ENCODE measurements at places on chromosomes 2 and 18.

- DNase-seq = no peak
Observed at GRCh38 chr18:67467188-67467587, 49.3 kb downstream of the DSEL start.

GRCh38 chr2:43021791-43022509 lies 204.5 kb downstream of the ZFP36L2 start:
- DNase-seq = no peak

DNA sequence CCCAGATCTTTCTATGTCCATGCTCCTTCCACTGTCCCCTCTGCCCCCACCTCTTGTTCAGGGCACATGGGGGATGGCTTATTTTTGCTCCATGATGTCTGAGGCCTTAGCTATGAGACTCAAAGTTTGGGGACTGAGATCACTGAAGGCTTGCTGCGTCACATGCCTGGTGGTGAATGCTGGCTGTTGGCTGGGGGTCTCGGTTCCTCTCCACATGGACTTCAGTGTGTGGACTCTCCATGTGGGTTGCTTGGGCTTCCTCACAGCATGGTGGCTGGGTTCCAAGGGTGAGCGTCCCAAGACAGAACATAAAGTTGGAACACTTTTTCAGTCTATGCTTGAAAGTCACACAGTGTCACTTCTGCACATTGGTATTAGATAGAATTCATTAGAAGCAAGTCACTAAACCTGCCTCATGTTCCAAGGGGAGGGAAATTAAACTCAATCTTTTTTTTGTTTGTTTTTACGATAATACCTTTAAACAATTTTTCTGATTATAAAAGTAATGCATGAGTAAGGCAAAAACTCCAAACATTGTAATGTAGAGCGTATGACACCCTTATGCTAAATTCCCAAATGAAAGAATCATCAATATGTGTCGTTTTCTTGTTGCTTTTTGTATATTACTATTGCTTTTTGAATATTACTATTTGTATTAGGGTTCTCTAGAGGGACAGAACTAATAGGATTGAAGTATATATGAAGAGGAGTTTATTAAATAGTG lies 111.7 kb downstream of the MYCN start:
- no peak for DNase-seq

DNA sequence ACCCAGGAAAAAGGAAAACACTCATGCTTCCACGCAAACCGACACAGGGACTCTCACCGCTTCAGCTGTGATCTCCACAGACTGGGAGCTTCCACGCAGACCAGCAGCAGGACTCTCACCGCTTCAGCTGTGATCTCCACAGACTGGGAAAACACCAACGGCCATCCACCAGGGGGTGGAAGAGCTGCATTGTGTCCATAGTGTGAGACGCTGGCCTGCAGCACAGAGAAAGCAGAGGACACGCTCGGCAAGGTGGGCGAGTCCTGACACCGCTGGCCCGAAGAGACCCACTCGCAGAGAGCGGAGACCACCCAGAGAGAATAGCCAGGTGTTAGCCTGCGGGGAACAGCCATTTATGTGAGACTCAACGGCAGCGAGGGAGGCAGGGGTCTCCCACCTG lies 42.5 kb upstream of the NFATC1 start:
- DNase-seq = no peak

DNA sequence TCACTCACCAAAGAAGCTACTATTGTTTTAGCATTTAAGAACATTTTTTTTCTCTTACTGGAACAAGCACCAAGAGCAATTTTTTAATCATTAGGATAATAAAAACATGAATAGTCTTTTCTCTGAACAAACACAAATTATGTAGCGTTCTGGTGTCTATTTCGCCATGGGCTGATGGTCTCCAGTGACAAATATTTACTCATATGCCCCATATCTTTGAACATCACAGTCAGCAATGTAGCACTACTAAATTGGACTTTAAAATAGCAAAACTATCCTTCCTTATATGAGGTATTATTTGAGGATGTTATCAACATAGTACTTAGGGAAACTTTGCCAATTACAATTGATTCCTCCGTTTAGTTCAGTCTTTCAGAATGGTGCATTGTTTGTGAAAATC lies 1326.0 kb upstream of the ZEB2 start:
- DNase-seq = no peak

- no peak for DNase-seq
Observed at GRCh38 chr2:24613154-24613814, 122.2 kb downstream of the NCOA1 start.

- DNase-seq = no peak
Observed at GRCh38 chr2:58636872-58637271, 395.7 kb upstream of the FANCL start.

DNA sequence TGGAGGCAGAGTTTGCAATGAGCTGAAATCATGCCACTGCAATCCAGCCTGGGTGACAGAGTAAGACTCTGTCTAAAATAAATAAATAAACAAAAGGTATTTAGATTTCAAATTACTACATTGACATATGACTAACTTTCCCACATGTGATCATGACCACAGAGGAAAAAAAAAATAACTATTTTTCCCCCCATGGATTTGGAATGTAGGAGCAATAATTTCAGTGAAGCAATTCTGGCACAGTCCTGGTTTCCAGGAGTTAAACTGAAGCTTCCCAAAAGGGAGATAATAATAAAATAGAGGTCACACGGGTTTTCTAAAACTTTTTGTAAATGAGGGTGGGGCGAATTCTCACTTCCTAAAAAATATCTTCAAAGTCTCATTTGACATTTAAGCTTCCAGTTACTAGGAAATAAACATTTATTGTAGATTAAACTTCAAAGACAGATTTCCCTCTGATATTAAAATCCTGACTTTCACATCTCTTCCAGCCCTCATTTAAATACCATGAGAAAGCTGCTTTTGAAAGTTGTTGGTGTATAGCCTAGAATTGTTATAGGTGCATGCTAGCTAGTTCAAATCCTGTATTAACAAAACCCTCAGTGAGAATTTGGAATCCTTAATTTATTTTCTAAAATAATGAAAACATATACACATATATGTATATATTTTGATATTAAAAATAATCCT lies 20.7 kb downstream of the SLC19A3 start:
- no peak for DNase-seq

- no peak for DNase-seq
Observed at GRCh38 chr2:176135035-176135440, 5.5 kb downstream of the HOXD8 start.

- DNase-seq = no peak
Observed at GRCh38 chr2:41830600-41830999, 217.2 kb upstream of the PKDCC start.

- DNase-seq = no peak
Observed at GRCh38 chr2:207130958-207131521, 34.7 kb downstream of the KLF7 start.

DNA sequence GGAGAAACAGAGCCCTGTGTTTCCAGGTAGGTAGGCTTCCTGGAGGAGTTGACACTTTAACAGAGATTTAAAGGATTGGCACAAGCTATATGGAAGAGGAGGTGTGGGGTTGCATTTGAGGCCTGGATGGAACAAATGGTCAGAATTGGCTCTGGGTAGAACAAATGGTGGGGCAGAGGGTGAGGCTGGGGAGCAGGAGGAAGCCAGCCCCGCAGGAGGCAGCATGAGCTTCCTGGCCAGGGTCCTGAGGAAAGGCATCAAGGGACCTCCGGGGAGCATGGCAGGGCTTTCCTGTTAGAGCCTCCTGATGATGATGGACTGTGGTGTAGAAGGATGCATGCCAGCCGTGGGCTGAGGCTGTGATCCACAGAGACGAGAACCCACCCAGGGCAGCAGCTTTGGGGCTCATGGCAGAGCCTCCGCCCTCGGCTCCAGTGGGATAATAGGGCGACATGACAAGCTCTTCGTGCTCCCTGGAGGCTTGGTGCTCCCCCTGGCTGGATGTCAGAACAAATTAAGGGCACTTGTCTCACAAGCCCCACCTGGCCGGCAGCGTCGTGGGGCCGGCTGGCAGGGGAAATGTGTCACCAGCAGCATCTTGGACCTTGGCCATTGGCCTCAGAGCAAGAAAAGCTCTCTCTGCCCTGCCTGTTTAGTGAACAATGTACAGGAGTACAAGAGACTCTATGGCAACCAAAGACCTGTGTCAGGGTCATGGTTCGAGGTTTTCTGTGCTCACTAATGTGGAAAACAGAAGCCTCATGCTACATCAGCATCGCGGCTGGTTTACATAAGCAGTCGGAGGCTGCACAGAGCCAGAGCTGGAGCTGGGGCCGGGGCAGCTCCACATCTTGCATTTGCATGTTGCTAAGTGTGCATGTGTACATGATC lies 153.5 kb downstream of the MYCN start:
- DNase-seq = no peak

GRCh38 chr2:55204950-55205349 lies 27.1 kb downstream of the CLHC1 start:
- no peak for DNase-seq

GRCh38 chr2:215594766-215595165 lies 158.9 kb upstream of the FN1 start:
- DNase-seq = no peak

DNA sequence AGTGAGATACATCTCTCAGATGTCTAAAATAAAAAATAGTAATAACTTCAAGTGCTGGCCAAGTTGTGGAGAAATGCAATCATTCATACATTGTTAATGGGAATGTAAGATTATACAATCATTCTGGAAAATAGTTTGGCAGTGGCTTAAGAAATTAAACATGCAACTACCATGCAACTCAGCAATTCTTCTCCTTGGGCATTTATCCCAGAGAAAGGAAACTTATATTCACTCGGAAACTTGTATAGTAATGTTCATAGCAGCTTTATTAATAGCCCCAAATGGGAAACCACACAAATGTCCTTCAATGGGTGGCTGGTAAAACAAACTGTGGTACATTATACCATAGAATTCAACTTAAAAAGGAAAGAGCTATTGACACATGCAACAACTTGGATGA lies 274.0 kb upstream of the SPRED2 start:
- no peak for DNase-seq

- no peak for DNase-seq
Observed at GRCh38 chr18:32846896-32847295, 74.1 kb upstream of the KLHL14 start.

- DNase-seq = no peak
Observed at GRCh38 chr2:37013315-37013641, 46.9 kb upstream of the STRN start.

- DNase-seq = no peak
Observed at GRCh38 chr2:224893848-224894247, 148.4 kb downstream of the DOCK10 start.

Data from cortex of kidney (tissue), 1 donor.